ENCODE measurements at places on chromosomes 3 and 15.

DNA sequence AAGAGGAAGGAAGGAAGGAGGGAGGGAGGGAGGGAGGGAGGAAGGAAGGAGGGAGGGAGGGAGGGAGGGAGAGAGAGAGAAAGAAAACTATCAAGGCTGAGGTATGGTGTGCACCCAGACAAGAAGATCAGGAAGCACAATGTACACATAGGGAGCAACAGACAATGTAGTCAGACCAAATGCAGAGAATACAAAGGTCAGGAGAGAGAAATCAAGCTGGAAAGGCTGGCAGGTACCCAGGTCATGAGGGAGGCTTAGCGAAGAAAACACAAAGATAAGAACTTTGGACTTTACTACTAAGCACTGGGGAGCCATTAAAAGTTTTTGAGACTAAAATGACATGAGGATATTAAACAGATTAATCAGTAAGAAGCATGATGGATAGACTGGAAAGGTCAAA, 176.0 kb upstream of the TMCO5A start:
- no peaks in the 10 kb centered on the region for H3K4me1 ChIP-seq
- H3K27ac ChIP-seq, result no peak overlapping the region
- H3K36me3 ChIP-seq, result no peaks in the 10 kb centered on the region
- no peaks in the 10 kb centered on the region for H3K27me3 ChIP-seq
- H3K4me3 ChIP-seq, result no peak overlapping the region
- no peak for DNase-seq

GRCh38 chr15:90814191-90814821, 54.1 kb upstream of the FURIN start:
- no peak for DNase-seq
- H3K27me3 ChIP-seq, result no peaks in the 10 kb centered on the region
- no peak overlapping the region for H3K27ac ChIP-seq
- H3K4me1 ChIP-seq, result peaks cover 15% of the 10 kb centered on the region
- no peak overlapping the region for H3K4me3 ChIP-seq

DNA sequence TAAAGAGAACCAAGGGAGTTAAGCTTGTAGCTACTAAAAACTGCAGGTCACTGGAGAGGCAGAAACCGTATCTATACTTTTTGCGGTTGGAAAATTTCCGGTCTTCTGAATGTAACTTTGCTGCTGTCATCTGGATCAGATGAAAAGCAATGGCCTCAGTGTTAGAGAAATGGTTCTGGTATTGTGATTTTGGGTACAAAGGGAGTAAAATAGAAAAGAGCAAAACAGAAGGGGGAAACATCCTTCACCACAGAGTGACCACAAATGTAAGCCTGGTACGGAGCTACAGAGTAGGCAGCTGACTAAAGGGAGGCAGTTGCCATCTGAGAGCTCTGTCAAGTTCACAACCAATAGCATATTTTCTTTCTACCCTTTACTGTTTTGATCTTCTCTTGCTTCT, 5.6 kb downstream of the CD96 start:
- DNase-seq, result no peak
- no peak overlapping the region for H3K27ac ChIP-seq
- H3K27me3 ChIP-seq, result no peaks in the 10 kb centered on the region

DNA sequence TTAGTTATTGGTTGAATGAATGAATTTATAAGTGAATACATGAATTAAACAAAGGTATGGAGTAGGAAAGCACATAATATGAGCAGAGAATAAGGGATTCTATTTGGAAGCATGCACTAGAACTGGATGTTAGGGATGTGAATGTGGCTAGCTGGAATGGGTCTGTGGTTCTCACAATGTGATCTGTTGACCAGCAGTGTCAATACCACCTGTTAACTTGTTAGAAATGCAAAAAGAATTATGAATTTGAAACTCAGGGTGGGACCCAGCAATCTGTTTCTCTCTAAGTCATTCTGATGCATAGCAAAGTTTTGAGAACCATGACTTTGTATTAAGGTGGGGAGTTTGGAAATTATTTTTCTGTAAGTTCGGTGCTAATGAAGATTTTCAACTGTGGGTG, 41.0 kb upstream of the SATB1 start:
- no peak overlapping the region for H3K27ac ChIP-seq
- no peak overlapping the region for H3K4me3 ChIP-seq
- no peaks in the 10 kb centered on the region for H3K4me1 ChIP-seq

DNA sequence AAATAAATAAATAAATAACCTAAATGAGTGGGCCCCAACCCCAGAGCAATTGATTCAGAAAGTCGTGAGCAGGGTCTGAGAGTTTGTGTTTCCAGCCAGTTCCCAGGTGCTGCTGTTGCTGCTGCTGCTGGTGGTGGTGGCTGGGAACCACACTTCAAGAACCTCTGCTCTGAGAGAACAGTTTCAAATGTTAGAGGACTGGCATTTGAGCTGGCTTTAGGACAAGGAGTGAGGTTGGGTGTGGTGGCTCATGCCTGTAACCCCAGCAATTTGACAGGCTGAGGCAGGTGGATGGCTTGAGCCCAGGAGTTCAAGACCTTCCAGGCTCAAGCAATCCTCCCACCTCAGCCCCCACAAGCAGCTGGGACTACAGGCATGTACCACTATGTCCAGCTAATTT, 123.1 kb upstream of the UBE2E1 start:
- H3K27ac ChIP-seq, result no peak overlapping the region
- DNase-seq, result no peak
- peaks cover 14% of the 10 kb centered on the region for H3K4me1 ChIP-seq
- H3K27me3 ChIP-seq, result no peaks in the 10 kb centered on the region
- no peak overlapping the region for H3K4me3 ChIP-seq

GRCh38 chr15:74604983-74605794, 10.4 kb upstream of the CLK3 start:
- no peaks in the 10 kb centered on the region for H3K27me3 ChIP-seq
- H3K4me1 ChIP-seq, result peaks cover 17% of the 10 kb centered on the region
- H3K4me3 ChIP-seq, result no peak overlapping the region
- no peak overlapping the region for H3K27ac ChIP-seq
- no peaks in the 10 kb centered on the region for H3K36me3 ChIP-seq

GRCh38 chr3:190017521-190018288, 103.0 kb downstream of the P3H2 start:
- H3K36me3 ChIP-seq, result no peaks in the 10 kb centered on the region
- H3K4me3 ChIP-seq, result no peak overlapping the region
- peaks cover 5% of the 10 kb centered on the region for H3K4me1 ChIP-seq
- H3K27me3 ChIP-seq, result peaks cover 13% of the 10 kb centered on the region
- DNase-seq, result no peak

DNA sequence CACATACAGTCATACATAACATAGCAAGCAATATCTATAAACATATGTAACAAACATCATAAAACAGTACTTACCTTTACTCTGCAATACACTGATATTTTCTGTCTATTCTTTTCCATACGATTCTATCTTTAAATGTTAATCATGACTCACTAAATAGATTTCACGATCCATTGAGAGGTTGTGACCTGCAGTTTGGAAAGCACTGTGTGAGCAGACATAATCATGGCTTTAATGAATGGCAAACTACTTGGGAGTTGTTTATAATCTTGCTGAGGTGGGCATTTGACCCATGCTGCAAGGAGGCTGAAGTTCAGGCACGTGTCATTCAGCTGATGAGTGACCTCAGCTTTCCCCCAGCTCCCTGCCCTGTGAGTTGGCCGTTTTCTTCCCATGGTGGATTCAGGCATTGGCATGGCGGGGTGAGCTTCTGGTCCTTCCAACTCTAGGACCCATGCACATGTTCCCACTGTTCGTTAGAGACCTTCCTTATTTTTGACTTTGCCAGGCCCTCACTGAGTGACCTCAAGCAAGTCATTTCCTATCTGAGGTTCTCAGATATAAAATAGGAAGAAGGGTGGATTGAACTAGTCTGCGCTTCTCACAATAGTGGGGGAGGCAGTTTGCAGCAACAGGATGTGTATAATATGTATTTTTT, 41.7 kb downstream of the PAQR5 start:
- no peak for DNase-seq
- H3K36me3 ChIP-seq, result no peaks in the 10 kb centered on the region
- peaks cover 12% of the 10 kb centered on the region for H3K4me1 ChIP-seq

DNA sequence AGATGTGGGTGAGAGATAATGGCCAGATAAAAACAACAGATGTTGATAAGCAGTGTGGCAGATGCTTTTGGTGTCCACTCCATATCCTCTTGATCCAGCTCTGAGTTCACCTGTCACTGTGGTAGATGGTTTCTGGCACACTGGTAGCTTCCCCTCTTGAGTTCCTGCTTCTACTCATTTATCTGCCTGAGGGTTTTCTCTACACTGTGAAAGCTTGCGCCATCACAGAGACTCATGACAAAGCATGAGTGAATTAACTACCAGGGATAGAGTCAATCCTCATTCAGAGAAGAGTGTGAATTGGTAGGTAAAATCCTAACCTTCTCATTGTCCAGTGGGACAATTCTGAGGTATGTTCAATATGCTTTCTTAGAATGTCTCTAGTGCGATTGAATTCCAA, 50.0 kb upstream of the ARHGEF26 start:
- H3K36me3 ChIP-seq, result no peaks in the 10 kb centered on the region
- H3K27ac ChIP-seq, result no peak overlapping the region
- H3K27me3 ChIP-seq, result no peaks in the 10 kb centered on the region
- H3K4me1 ChIP-seq, result no peaks in the 10 kb centered on the region
- DNase-seq, result no peak

DNA sequence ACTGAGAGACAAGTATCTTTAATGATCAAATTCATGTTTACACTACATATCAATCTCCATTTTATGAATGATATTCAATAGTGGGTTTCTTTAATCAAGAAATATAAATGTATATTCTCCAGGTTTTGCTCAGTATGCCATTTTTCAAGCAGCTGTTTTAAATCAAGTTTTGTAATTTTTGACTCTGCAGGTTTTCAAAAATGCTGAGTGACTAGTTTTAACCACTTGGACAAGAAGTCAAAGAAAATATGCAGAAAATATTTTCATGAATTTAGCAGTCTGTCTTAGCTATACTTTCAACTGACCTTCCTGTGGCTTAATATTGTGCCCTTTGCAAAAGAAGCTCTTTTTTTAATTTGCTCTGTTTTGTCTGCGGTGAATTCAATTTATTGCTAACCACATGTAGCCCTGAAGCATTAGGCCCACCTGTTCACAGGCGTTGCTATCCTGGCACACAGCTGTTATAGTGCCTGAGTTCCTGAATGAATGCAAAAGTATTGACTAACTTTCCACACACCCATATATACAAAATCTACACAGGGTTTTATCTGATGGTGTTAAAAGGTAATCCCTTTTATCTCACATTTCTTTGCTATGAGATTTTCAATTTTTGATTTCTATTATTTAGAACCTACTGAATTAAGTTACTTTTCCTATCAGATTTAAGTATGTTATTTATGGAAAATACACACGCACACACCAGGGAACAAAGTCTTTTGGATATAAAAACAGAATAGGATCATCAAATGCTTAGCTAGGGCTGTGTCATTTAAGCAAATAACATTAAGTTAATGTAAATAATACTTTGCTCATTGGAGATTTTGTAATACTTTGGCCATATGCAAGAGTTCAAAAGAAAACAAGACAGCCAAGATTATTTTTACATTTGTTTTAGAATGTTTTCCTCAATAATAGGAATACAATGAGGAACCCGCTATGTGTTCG, 1166.1 kb upstream of the GBE1 start:
- no peak for DNase-seq
- H3K27ac ChIP-seq, result no peak overlapping the region
- H3K4me3 ChIP-seq, result no peak overlapping the region
- H3K36me3 ChIP-seq, result no peaks in the 10 kb centered on the region
- no peaks in the 10 kb centered on the region for H3K4me1 ChIP-seq
- no peaks in the 10 kb centered on the region for H3K27me3 ChIP-seq

- no peak for DNase-seq
- no peak overlapping the region for H3K4me3 ChIP-seq
- no peaks in the 10 kb centered on the region for H3K4me1 ChIP-seq
- H3K27me3 ChIP-seq, result peaks cover 16% of the 10 kb centered on the region
- no peaks in the 10 kb centered on the region for H3K36me3 ChIP-seq
- H3K27ac ChIP-seq, result no peak overlapping the region
These were observed 222.6 kb upstream of the RGMA start for GRCh38 chr15:93311620-93312019.

GRCh38 chr15:36884518-36884875, 215.9 kb downstream of the MEIS2 start:
- H3K27me3 ChIP-seq, result peaks cover 87% of the 10 kb centered on the region
- no peaks in the 10 kb centered on the region for H3K36me3 ChIP-seq
- no peak overlapping the region for H3K4me3 ChIP-seq
- H3K4me1 ChIP-seq, result peaks cover 31% of the 10 kb centered on the region
- H3K27ac ChIP-seq, result no peak overlapping the region

- H3K27me3 ChIP-seq, result no peaks in the 10 kb centered on the region
- peak within 1 kb of the TSS; percentile 92 for H3K4me3 ChIP-seq
- H3K36me3 ChIP-seq, result no peaks in the 10 kb centered on the region
These were observed at the start of gene POMGNT2 for GRCh38 chr3:43105596-43106292. TSS of gene POMGNT2 (minus strand) at chr3:43106079. CDS start at chr3:43081431, 24,648 bp downstream.

- DNase-seq, result no peak
- H3K4me3 ChIP-seq, result no peak overlapping the region
- H3K36me3 ChIP-seq, result no peaks in the 10 kb centered on the region
- no peaks in the 10 kb centered on the region for H3K27me3 ChIP-seq
- H3K27ac ChIP-seq, result peak overlapping the region; percentile 61
These were observed 129.2 kb upstream of the CBLB start for GRCh38 chr3:105997800-105998526.

DNA sequence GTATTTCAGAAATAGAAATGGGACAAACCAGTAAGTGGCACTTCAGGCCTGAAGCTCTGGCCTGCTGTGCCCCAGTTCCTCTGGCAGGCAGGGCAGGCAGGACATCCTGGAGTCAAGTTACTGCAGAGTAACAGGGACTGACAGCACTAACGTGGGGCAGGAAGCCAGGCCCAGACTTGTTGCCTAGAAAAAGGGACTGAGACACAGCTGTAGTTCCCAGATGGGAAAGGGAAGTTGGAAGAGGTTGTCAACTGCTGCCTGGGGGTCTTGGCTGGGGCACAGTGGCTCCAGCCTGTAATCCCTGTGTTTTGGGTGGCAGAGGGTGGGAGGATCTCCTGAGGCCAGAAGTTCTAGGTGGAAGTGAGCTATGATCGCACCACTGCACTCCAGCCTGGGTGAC, 171.9 kb downstream of the FMN1 start:
- no peaks in the 10 kb centered on the region for H3K27me3 ChIP-seq
- peak overlapping the region; percentile 86 for H3K27ac ChIP-seq
- no peaks in the 10 kb centered on the region for H3K36me3 ChIP-seq

- H3K36me3 ChIP-seq, result no peaks in the 10 kb centered on the region
- H3K4me1 ChIP-seq, result peaks cover 9% of the 10 kb centered on the region
- peaks cover 20% of the 10 kb centered on the region for H3K27me3 ChIP-seq
- H3K27ac ChIP-seq, result no peak overlapping the region
- no peak for DNase-seq
These were observed 2.4 kb downstream of the UROC1 start for GRCh38 chr3:126515066-126515706.

DNA sequence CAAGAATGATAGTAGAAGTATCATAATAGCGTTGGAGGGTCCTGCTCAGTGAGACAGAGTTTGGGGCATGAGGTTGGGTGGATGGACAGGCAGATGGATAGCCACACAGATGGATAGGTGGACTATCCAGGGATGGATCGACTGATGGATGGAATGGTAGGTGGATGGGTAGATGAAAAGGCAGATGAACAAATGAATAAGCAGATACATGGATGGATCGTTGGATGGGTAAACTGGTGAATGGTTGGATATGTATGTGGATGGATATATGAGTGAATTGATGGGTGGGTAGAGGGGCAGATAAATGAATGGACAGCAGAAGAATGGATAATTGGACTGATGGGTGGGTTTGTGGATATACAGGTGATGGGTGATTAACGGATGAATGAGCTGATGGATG, 9.5 kb downstream of the CPNE9 start:
- H3K4me1 ChIP-seq, result peaks cover 6% of the 10 kb centered on the region
- no peak for DNase-seq
- no peaks in the 10 kb centered on the region for H3K27me3 ChIP-seq
